ENCODE measurements at places on chromosomes 11 and 22.
A peak's percentile ranks its signal among the peaks of the same experiment; 100 is the strongest.

- DNase-seq: no peak
These were observed 2.5 kb upstream of the MS4A13 start for GRCh38 chr11:60512651-60513225.

GRCh38 chr11:12134236-12134585 is 23.8 kb downstream of the MICAL2 start:
- DNase-seq: no peak

- no peak for DNase-seq
These were observed 75.9 kb upstream of the SEPTIN5 start for GRCh38 chr22:19638282-19639015.

GRCh38 chr11:1834779-1835670 is at the start of gene SYT8:
SYT8 (plus strand) TSS chr11:1834990; CDS start chr11:1835106, 116 bp downstream.
- DNase-seq: peak; percentile 32

DNA sequence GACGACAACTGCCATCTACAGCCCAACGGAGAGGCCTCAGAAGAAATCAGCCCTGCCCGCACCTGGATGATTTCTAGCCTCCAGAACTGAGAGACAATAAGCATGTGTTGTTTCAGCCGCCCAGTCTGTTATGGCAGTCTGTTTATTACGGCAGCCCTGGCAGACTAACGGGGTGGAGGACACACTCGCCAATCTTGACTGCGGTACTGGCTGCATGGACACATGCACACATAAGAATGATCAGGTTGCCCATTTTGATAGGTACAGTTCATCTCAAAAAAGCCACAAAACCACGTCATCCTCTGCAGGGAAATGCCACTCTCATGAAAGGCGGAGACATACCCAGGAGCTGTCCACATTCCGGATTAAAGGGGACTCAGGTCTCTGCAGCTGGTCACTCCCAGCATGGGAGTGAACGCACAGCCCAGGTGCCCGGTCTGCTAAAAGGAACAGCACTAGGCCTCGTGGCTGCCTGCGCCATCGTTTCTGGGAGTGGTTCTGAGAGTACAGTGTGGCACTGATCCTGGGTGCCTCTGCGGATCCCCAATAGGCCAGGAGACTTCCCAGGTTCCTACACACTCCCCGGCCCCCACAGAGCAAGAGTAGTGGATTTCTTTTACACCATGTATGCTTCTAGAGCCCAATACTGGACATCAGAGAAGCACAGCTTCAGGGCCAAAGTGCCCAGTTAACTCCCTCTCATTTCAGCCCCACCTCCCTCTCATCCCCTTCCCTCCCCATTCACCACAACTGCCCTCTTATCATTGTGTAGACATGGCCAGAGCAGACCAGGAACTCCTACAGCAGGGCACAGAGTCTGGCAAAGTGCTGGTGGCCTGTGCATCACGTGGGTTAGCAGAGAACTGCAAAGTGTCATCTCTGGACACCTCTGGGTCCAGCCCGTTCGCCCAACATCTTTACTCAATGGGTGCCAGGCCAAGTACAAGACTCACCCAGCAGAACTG is 11.7 kb upstream of the COMT start:
- no peak for DNase-seq

DNA sequence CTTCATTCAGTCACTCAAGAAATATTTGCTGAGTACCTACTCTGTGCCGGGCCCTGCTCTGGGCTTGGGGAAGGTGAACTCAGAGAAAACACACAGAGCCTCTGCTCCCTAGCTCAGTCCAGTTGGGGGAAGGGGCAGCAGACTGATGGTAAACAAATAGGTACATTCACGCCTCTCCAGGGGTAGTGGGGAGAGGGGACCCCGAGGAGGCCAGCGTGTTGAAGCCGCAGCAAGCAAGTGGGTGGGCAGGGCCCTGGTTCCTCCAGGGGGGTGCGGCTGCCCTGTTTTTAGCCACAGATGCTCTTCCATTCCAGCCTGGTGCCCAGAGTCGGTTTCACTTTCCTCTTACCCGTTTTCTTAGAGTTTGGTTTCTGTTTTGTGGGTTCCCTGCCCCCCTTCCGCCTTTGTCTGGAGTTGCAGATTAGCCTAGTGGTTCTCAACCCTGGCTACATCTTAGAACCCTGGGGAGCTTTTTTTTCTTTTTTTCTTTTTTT is 8.7 kb downstream of the DRAP1 start:
- DNase-seq: no peak

- DNase-seq: no peak
These were observed 76.4 kb upstream of the MYOD1 start for GRCh38 chr11:17642980-17643379.

DNA sequence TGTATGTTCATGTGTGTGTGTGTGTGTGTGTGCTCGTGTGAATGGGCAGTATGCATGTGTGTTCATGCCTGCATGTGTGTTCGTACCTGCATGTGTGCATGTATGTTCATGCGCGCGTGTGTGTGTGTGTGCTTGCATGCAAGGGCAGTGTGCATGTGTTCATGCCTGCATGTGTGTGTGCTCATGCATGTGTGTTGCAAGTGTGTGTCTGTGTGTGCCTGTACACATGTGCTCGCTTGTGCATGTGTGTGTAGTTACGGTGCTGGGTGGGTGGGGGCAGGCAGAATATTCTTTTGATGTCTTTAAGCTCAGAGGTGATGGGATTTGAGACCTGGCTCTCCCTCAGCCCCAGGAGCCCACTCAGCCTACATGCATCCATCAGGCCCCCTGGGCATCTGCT is 822.1 kb downstream of the BRD1 start:
- no peak for DNase-seq

DNA sequence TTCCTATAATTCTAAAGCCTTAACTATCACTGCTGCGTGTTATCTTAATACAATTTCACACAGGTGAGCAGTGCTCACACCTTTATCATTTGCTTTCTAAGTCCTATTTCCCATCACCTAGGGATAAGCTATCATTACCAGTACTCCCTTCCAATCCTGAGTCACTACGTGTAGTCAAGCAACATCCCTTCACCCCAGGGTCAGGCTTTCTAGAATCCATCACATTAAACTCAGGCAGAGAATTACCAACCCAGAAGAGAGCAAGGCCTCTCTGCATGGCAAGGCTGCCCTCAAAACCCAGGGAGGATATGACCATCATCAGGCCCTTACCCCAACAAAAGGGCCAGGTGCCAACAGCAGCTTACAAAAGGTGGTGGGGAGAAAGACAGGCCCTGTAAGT is 9.8 kb downstream of the PACSIN2 start:
- no peak for DNase-seq

DNA sequence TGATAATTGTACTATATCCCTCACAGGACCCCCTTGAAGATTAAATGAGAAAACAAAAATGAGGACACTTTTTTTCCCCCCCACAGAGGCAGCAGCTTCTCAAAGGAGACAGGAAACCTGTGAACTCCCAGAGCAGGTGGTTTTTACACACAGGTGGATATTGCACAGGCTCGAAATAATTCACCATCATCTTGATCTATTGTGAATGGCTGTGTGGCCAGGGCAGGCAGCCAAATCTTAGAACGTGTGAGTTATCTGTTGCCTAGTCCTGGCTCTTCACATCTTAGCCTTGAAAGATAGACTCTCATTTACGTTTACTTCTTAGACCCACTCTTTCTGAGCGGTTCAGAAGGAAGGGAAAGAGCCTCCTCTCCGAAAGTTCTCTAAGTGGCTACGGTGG is 23.5 kb downstream of the PPFIBP2 start:
- no peak for DNase-seq

DNA sequence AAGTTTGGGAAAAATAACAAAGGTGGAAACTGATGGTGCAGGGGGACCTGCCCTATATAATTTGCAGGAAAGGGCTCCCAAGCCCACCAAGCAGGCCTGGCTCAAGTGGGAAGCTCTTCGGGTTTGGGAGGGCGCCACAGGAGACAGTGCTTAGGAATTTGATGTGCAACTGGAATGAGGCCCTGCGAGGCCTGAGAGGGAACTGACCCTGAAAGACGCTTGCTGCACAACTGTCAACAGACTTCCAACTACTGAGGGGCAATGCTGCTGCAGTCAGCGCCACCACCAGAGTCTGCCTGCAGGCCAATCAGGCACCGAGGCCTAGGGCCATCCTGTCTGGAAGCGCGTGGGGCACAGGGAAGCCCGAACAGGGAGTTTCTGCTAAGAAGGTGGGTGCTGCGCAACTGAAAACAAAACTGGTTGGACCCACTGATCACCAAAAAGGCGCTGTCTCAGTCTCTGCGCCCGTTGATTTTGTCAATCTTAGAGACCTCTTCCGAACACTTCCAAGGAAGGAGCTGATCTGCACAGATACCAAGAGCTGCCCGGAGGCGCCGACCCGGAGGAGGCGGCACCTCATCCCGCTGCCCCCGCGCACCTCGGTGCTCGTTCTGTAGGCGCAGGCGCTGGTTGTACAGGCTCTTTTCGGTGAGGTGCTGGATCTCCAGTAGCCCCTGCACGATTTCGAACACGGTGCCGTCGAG is 667 bp downstream of the DGCR6L start:
- no peak for DNase-seq

- peak; percentile 62 for DNase-seq
These were observed 67.3 kb upstream of the NUP50 start for GRCh38 chr22:45096256-45096907.

- no peak for DNase-seq
These were observed 77.7 kb downstream of the MAML2 start for GRCh38 chr11:96265220-96265737.

DNA sequence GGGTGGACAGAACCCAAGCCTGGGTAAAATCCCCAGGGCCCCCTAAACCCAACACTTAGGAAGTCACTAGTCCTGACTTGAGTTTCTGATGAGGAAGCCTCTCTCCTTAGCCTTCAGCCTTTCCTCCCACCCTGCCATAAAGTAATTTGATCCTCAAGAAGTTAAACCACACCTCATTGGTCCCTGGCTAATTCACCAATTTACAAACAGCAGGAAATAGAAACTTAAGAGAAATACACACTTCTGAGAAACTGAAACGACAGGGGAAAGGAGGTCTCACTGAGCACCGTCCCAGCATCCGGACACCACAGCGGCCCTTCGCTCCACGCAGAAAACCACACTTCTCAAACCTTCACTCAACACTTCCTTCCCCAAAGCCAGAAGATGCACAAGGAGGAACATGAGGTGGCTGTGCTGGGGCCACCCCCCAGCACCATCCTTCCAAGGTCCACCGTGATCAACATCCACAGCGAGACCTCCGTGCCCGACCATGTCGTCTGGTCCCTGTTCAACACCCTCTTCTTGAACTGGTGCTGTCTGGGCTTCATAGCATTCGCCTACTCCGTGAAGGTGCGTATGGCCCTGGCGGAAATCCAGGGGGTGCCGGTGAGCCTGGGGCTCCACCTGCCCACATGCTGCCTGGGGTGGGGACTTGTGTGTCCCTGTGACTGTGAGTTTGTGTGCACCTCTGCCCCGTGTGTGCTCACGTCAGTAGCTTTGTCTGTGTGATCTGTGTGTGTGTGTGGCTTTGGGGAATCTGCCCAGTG is at the start of gene IFITM1:
Gene IFITM1 (plus strand): TSS at position 254 of the 767 bp plus-strand sequence. CDS start 131 bp downstream, at position 385.
- no peak for DNase-seq

DNA sequence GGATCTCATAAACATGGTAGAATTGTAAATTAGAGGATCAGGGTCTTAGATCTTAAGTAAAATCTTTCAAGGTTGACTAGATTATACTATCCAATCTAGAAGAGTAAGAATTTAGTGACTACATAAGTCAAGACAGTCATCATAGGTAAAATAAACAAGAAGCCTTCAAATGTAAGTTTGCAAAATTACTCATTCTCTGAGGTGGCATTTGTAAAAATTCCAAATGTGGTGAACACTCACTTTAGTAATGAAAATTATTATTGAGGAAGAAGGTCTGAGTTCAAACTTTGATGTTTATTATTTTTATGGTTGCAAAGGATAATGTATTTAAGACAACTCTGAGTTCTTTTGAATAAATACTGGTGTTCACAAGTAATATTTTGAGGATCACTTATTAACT is 4.6 kb downstream of the HYLS1 start:
- no peak for DNase-seq

GRCh38 chr11:86255896-86256295 is 11.3 kb downstream of the EED start:
- DNase-seq: no peak

- peak; percentile 19 for DNase-seq
These were observed 22.7 kb downstream of the BTBD10 start for GRCh38 chr11:13440100-13440855.

DNA sequence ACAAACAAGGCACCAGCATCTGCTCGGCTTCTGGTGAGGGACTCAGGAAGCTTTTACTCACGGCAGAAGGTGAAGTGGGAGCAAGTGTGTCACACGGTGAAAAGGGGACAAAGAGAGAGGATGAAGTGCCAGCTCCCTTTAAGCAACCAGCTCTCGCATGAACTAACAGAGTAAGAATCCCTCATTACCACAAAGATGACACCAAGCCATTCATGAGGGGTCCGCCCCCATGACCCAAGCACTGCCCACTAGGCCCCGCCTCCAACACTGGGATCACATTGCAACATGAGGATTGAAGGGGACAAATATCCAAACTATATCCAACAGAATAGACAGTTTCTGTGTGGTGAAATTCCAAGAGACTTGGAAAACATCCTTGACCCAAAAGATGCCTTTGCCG is 198.2 kb upstream of the POU2AF2 start:
- DNase-seq: no peak

DNA sequence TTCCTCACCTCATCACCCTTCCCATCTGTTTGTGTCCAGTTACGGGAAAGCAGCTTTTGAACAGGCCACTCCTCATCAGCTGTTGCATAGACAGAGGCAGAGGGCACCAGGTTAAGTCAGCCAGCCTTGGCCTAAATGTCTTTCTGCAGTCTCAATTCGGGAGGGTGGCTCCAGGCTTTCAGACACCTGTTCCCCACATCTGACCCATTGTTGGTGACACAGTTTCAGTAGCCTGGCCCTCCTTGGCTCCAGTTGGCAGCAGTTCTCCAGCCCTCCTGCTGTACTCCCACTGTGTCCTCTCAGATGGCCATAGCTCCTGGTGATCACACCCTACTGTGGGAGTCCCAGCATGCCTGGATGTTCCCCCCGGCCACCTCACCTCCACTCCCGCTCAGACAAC is 70.8 kb upstream of the MYOD1 start:
- no peak for DNase-seq

Measured in COR-L47 (cell line).